Liver (tissue), 10 donors: ENCODE measurements at places on chromosomes 1 and 21.

DNA sequence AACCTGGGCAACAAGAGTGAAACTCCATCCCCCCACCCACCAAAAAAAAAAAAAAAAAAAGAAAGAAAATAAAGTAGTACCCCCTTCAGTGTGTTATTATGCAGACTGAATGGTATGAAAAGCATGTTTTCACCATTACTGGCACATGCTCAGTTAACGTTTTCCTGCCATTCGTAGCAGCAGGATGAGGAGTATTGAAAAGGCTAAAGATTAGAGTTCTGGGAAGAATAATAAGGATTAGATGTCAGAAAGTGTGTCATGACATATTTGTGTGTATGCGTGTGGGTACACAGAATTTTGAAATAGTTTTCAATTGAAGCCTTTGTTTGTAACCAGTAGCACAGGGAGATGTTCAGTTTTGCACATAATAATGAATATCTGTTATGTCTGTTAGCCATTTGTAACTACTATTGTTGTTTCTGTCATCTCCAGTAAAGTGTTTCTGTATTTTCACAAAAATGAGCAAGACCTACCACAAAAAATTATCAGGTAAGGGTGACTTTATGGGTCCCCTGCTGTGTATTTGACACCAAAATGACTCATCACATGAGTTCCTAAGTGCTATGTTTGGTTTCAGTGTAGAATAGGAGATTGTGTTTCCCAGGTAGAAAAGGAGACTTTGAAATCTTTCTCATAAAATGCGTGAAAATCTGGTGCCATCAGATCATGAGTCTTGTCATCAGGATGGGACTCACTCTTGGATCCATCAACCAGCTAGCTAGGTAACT is 358.9 kb downstream of the DISC1 start:
- DNase-seq = no peak

GRCh38 chr1:8639148-8639547 is 178.3 kb downstream of the RERE start:
- DNase-seq = no peak

- DNase-seq = no peak
Observed at GRCh38 chr1:161483361-161483760, 21.9 kb upstream of the FCGR2A start.

DNA sequence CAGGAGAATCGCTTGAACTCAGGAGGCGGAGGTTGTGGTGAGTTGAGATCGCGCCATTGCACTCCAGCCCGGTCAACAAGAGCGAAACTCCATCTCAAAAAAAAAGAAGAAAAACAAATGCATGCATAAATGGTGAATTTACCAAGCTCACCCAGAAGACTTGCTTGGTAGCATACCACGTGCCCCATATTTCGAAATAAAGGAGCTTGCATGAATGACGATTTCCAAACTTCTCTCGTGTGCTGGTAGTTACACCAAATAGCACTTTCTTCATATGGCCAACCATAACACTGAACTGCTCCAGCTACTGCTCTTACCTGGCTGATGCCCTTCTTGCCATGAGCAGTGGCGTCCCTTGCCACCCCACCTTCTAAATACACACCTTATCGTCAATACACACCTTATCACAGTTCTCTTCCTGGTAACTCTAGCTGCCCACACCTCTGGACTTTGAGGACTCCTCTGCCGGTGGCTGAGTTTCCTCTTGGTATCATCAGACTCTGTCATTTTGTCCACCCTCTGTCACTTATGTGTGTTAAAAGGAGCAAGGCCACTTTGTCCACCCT is 2.8 kb downstream of the DOP1B start:
- DNase-seq = no peak
